Left cardiac atrium (tissue), 4 donors: ENCODE measurements at places on chromosomes 16 and 17. TPM values are rescaled to one million over a fixed set of nuclear protein-coding genes. Genes with fewer than 3 reads are reported as not detected.

The SENP3 gene
- 27.2 TPM for total RNA-seq

GRCh38 chr16:87076950-87077749 lies 240.0 kb downstream of the C16orf95 start:
- peak; percentile 55 for DNase-seq

DNA sequence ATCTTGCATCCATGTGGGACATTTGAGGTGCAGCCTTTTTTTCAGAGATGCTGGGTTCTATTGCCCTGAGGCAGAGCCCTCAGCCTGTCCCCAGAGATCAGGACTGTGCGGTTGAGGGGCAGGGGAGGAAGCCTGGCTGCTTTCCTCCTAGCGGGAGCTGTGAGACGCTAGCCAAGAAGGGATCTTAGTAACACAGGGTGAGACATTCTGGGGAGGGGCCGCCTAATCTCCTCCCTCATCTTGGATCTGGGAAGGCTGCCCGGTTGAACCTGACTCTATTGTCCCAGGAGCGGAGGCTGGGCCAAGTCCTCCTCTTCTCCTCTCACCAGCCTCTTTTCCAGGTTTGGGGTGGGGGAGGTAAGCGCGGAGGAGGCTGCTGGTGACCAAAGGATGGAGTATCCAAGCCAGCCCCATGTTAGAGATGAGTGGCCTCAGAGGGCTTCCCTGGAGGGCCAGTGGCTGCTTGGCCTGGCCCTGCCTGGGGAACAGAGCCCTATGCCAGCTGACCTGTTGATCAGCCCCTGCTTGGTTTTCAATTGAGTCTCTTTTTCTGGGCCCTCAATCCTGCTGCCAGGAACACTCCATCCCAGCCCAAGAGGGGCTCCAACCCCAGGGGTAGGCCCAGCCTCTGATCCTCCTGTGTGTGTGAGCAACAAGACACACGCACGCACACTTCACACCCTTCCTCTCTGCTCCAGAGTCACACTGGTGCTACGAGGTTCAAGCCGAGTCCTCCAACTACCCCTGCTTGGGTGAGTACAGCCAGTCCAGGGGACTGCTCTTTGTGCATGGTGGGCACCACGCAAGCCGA lies 5.0 kb downstream of the CA4 start:
- no peak for DNase-seq

- DNase-seq = no peak
Measured at GRCh38 chr16:78257376-78257728, 157.9 kb downstream of the WWOX start.

DNA sequence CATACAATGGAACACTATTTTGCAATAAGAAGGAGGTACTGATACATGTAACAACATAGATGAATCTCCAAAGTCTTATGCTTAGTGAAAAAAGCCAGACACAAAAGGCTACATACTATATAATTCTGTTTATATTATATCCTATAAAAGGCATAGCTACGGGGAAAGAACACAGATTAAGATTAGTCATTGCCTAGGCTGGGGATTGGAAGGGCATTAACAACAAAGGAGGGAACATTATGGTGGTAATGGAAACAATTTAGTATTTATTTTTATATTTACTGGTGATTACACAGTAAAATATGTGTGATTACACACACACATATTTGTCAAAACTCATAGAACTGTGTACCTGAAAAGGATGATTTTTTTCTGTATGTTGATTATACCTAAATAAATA lies 278.1 kb downstream of the ZFHX3 start:
- DNase-seq = no peak

DNA sequence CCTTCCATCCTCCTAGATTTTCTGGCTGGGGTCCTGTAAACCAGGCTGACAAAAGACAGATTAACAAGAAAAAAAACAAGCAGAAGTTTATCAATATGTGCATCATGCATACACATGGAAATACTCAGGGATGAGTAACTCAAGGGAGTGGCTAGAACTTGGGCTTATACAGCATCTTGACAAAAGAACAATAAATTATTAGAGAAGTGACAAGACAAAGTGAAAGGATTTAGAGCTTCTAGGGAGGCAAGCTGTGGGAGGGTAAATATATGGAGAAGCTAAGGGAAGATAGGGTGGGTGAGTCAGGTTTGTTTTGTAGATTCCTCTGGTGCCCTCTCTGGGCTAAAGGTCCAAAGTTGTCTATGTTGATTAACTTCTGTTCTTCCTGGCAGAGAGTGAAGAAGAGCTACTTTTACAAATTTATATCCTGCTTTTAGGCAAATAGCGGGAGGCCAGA lies 48.0 kb upstream of the NDRG4 start:
- DNase-seq = no peak

DNA sequence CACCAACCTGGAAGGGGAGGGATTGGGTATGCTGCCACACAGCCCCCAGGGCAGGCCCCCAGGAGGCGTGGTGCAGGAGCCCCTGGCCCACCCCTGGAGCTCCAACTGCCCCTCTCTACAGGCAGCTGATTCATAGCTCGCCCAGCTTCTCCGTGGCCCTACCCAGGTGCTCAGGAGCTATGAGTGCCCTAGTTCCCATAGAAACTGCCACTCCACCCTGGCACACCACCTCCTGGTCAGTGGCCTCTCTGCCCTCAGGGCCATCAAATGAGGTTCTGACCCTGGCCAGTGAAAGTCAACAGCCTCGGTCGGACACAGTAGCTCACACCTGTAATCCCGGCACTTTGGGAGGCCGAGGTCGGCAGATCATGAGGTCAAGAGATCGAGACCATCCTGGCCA lies 18.0 kb downstream of the CNGB1 start:
- no peak for DNase-seq

DNA sequence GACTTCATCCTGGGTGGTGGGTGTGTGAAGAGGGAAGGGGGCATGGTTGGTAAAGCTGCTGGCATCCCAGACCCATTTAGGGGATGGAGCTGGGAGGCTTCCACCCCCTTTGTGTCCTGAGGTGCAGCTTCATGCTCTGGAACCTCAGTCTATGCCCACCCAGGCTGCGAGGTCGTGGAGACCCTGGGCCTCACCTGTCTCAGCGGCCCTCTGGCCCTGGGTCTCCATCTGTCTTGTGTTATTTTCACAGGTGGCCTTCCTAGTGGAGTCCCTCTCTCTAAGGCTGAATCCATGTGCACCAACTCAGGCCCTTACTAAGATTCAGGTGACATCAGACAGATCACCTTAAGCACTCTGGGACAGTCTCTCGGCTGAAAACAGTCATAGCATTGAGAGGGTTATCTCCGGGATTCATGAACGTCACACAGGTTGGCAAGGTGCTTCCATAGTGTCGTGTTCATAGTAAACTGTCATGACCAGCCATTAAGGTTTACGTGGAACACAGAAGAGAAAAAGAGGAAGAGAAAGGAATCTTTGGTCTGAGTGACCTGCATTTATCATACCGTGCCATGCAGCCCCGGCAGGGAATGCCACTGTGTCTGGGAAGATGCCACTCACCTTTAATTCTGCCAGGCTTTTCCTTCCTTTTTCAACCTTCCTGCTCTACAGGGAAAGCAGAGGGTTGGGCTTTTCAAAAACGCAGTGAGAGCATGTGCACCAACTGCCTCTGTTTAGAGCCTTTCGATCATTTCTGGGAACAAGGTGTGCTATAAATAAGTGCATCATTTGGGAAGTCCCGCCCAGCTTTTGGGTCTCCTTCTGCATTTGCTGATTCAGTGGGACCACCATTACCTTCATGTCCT lies 4.5 kb upstream of the FOXL1 start:
- DNase-seq = no peak
